GM23248 (cell line): ENCODE measurements at places on chromosomes 7 and 10.

- DNase-seq, result no peak
Measured at GRCh38 chr7:98309566-98309965, 28.1 kb downstream of the BRI3 start.

DNA sequence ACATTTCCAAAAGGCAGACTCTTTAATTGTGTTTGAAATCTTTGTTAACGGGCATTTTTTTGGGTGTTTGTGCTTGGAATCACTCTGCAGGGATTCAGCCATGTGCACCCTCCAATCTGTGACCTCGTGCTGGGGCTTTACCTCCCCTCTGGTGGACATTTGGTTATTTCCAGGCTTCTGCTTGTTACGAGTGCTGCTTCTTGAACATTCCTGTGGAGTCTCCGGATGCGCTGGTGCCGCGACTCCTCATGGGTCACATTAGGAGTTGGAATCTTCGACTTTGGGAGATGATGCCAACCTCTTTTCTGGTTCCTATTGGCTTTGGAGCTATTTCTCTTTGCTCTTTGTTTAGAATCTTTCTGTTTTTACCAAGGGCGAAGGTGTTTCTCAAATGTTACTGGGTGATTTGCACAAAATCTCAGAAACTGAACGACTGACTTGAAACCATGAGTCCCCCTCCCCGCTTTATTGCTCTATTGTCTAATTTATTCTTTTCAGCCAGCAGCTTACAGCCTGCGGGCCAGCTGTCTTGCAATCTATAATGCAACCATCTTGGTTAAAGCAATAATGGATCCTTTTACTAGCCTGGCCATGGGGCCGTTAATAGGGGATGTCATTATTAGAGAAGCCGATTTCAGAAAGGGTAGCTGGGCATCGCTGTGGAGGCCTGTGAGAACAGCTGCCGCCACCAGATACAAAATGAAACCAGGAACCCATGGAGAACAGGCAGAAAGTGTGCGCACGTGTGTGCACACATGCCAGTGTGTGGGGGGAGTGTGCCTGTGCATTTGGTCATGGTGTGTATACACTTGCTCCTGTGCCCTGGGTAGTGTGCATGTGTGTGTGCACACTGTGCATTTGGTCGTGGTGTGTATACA, 9.9 kb upstream of the DPYSL4 start:
- DNase-seq, result no peak

GRCh38 chr10:52092390-52092789, 221.7 kb upstream of the DKK1 start:
- DNase-seq, result no peak

DNA sequence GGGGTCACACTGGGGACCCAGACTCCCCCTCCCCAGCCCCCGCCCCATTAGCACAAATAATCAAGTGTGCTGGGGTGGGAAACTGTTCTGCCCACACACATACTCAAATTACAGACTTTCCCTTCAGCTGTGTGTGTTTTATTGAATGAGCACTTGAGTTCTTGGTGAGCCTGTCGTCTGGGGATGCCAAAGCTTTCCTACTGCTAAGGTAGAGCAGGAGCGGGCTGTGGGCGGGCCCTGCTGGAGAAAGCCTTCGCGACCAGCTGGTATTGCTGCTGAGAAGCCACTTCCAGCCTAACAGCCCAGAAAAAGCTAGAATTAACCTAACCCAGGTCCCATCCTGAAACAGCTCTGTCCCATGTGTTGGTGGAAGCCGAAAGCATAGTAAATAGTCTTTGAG, 87.0 kb upstream of the KMT2E start:
- DNase-seq, result no peak

DNA sequence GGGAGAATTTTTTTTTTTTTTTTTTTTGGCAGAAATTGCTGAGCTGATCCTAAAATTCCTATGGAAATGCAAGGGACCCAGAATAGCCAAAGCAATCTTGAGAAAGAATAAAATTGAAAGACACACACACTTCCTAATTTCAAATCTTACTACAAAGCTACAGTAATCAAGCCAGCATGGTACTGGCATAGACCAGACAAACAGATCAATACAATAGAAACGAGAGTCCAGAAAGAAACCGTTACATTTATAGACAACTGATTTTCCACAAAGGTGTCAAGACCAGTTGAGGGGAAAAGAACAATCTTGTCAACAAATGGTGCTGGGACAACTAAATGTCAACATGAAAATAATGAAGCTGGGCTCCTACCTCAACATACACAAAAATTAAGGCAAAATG, 34.5 kb downstream of the LARP4B start:
- DNase-seq, result no peak

GRCh38 chr7:129394101-129394500, 40.1 kb upstream of the STRIP2 start:
- no peak for DNase-seq

DNA sequence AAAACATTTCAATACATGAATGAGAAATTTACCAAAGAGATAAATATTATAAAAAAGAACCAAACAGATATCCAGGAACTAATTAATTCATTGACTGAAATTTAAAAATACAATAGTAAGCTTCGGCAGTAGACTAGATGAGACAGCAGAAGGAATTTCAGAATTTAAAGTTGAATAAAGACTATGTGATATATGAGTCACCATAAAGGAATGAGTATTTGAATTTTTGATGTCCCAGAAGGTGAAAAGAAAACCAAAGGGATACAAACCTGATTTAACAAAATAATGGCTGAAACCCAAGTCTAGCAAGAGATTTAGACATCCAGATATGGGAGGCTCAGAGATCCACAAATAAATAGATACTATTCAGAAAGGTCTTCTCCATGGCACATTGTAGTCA, 623.9 kb upstream of the FOXK1 start:
- no peak for DNase-seq

DNA sequence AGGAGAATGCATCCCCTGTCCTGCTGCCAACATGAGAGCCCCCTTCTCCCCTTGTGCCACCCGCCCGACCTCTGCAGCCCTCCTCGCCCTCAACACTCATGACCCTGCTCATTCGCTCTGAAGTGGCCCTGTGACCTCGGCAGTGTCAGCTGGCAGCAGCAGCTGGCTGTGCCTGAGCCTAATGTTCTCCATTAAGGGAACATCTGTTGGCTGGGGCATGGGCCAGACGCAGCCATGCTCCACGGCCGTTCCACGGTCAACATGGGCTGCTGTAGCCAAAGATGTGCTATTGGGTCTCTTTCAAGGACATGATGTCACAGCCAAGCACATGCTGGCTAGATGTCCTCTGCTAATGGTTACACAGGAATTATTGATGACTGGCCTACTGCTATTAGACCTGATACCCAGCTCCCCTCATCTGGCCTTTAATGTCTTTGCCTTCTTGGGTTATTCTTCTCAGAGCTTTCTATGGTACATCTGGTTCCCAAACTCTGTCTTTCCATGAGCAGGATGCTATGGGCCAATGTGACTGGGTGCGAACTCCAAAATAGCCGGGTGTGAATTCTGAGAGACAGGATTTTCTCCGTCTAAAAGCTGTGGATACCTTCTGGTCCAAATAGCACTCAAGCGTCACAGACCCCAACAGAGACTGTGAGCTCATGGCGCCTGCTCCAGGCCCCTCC, 22.4 kb downstream of the ADCYAP1R1 start:
- no peak for DNase-seq

DNA sequence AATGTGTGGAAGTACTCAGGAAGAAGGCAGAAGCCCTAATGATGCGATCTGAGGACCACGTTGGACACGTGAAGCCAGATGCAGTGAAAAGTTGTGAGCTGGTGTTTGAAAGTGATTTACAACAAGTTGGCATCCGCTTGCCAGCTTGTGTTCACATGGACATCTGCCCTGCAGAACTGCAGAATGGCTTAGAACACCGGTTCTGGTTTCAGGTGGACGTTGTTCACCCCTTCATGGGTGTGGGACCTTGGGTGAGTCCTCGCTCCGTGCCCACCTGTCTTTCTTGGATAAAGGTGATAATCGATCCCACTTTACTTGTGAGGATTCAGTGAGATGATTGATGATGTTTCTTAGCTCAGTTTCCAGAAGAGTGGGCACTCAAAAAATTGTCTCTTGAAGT, 53.8 kb downstream of the CAMK1D start:
- no peak for DNase-seq

GRCh38 chr10:122505885-122506645, 44.7 kb downstream of the HTRA1 start:
- DNase-seq, result no peak

DNA sequence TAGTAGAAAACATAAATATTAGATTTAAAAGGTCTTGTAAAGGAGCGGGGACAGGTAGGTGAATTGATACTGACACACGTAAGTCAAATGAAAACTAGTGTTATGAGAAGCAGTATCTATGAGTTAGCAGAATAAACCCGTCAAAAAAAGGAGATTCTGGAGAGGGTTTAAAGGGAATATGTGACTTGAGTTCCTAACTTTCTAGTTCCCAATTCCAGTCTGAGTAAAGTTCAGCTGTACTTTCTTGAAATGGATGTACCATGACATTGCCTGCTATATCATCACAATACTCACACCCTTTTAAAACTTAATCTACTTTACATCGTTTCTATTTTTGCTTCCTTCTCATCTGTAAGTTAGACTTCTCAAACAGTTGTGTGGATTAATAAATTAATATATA, 122.2 kb downstream of the NRBF2 start:
- DNase-seq, result no peak

GRCh38 chr7:105682341-105683060, 101.2 kb upstream of the EFCAB10 start:
- peak; percentile 43 for DNase-seq

DNA sequence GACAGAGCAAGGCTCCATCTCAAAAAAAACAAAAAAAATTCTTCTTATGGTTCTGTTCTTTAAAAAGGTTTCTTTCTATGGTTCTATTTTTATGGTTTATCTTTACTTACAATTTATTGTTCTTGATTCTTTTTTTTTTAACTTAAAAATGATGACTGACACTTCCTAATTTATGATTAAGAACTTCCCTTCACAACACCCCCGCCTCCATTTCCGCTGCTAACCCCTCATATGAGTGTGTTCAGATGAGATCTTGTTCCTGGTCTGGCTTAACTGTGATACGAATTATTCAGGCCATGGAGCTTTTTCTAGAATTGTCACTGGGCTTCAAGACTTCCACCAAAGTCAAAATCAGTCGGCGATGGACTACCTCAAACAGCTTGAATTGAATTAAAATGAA, 33.9 kb downstream of the PTER start:
- DNase-seq, result no peak

DNA sequence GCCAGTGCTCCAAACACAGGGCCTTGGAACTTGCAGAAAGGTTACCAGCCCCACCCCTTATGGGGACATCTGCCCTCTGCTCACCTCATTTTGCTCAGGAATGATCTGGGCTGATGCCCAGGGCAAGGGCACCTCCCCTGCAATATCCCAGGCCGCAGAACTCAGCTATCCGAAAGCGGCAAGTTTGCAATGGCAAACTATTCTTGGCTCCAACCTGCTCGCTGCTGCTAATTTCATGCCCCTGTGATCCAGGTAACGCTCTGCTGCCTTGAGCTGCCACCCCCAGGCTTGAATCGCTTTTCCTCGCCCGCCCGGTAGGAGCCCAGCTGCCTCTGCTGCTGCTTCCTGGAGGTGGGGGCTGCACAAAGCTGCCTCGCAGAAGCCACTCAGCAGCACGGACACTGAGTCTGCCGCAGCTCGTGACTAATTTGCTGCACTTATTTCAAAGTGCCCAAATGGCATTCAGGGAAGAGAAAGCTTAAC, 18.2 kb downstream of the SLC29A3 start:
- DNase-seq, result no peak

DNA sequence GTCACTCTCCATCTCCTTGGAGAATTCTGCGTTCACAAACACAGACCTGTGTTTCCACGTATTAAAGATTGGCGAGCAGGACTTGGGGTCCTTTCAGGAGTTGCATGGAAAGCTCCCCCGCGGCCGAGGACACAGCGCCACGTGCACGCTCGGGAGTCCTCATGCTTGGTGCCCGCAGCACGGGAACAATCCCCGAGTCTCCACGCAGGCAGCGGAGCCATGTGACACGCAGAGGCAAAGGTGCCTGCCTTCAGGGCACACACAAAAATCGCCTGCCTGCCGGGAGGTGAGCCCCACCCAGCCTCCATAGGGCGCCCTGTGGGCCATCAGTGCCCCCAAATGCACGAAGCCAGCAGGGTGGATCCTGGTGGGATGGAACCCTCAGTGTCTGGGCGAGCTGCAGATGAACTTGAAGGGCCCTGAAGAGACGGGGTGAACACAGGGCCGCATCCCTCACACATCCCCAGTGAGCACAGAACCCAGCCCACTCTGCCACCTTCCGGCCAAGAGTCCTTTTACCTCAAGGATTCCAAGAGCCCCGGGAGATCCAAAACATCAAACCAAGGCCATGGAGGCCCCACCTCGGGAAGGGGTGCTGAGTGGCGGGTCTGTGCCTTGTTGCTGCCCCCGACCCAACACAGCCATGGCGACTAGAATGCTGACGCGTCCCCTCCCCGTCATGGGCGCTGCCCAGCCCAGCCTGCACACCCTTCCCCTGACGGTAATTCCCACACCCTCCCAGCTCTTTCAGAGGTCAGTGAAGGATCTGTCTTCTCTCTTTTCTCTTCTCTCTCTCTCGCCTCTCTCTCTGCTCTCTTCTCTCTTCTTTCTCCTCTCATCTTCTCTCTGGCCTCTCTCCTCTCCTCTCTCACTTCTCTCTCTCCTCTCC, 55.9 kb downstream of the CFAP46 start:
- DNase-seq, result peak; percentile 51

- DNase-seq, result peak; percentile 19
Measured at GRCh38 chr10:101683276-101683675, 11.7 kb downstream of the FBXW4 start.

GRCh38 chr7:39709768-39710311, 86.5 kb downstream of the RALA start:
- DNase-seq, result peak; percentile 63

GRCh38 chr7:42550706-42551470, 313.9 kb upstream of the GLI3 start:
- peak; percentile 36 for DNase-seq

- peak; percentile 82 for DNase-seq
Measured at GRCh38 chr10:63106111-63106755, 26.9 kb upstream of the NRBF2 start.

DNA sequence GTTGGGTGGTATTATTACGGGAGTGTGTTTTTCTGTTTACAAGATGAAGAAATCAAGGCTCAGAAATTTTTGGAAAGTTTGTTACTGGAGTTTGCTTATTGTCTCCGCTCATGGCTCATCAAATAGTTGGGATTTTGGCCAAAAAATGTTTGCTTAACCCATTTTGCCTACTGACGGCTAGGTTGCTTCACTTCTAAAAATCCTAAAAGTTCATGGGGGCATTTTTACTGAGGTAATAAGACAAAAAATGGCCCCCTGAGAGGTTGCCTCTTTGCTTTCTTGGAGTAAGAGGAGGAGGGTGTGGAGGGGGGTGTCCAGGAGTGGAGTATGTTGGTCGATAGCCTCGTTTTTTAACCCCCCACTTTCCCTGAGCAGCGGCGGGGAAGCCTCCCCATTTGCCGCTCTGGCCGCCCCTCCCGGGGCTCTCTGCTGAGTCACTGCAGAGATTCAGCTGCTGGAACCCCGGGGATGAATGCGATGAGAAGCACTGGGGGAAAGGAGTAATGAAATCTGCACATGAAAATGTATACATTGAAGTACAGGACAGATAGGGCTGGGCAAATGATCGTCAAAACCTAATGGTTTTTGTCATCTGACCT, 1.5 kb downstream of the MEST start:
- DNase-seq, result peak; percentile 53

- DNase-seq, result no peak
Measured at GRCh38 chr7:139043823-139044812, 8.3 kb upstream of the ZC3HAV1L start.
